Type B pancreatic cell (in vitro differentiated cells): ENCODE measurements at places on chromosomes 2 and 18. TPM values are rescaled to one million over a fixed set of nuclear protein-coding genes. Genes with fewer than 3 reads are reported as not detected.

Gene IL37
- total RNA-seq = not detected in 2 replicates

Gene DCTN1
- total RNA-seq = 120 and 165 TPM in 2 replicates

Gene RNU2-63P
- total RNA-seq = 4.9 and 18.8 TPM in 2 replicates

Gene C2orf15
- total RNA-seq = 5.6 and 8.2 TPM in 2 replicates

- H3K27ac ChIP-seq = no peak overlapping the region
- H3K36me3 ChIP-seq = no peaks in the 10 kb centered on the region
- no peaks in the 10 kb centered on the region for H3K4me1 ChIP-seq
- H3K27me3 ChIP-seq = peaks cover 2% of the 10 kb centered on the region
- no peak overlapping the region for H3K4me3 ChIP-seq
- DNase-seq = no peak
Measured at GRCh38 chr2:223008162-223008561, 43.8 kb upstream of the KCNE4 start.

DNA sequence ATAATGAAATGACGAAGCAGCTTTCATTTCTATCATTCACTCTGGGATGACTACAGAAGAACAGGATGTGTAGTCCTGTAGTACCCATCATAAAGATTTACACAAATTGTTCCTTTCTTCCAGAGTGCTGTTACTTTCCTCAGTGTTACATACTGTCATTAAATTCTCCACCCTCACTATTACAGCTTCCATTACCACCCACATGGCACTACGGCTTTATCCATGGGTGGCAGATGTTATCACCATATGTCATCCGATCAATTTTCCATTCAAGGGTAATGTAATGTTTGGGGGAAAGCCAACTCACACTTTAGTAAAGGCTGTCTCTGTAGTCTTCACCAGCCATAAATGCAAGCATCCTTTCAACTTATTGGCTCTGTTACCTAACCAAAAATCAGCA is 7.1 kb upstream of the CSRNP3 start:
- peaks cover 5% of the 10 kb centered on the region for H3K4me1 ChIP-seq
- DNase-seq = no peak
- no peaks in the 10 kb centered on the region for H3K27me3 ChIP-seq

- no peaks in the 10 kb centered on the region for H3K36me3 ChIP-seq
- no peaks in the 10 kb centered on the region for H3K27me3 ChIP-seq
- H3K4me1 ChIP-seq = peaks cover 8% of the 10 kb centered on the region
- DNase-seq = no peak
- H3K27ac ChIP-seq = no peak overlapping the region
Measured at GRCh38 chr18:61551586-61551985, 218.4 kb downstream of the CDH20 start.

DNA sequence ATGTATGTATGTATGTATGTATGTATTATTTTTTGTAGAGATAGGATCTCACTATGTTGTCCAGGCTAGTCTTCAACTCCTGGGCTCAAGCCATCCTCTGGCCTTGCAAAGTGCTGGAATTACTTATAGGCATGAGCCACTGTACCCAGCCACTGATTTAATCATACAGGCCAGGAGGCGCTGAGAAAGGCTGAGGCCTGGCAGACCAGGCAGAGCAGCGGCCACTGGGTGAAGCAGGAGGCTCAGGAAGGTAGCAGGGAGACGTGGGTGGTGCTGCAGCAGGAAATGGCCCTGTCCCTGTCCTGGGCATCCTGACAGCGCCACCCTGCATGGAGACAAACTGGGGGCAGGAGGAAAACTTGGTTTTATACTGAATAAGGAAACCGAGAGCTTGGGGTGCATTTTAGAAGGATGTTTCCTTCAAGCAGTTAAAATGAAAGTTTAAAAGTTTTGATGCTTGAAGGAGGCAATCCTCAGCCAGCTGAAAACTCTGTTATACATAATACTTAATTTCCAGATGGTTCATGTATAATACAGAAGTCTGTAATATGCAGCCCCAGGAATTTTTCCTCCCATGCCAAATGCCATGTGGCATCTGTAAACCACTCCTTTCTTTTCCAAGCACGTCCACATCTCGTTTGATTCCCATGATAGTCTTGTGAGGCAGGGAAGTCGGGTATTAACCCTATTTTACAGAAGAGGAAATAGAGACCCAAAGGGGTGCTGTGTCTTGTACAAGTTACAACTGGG is 182.4 kb downstream of the CELF4 start:
- H3K27me3 ChIP-seq = peaks cover 22% of the 10 kb centered on the region
- no peak for DNase-seq
- H3K36me3 ChIP-seq = no peaks in the 10 kb centered on the region
- no peak overlapping the region for H3K4me3 ChIP-seq
- H3K27ac ChIP-seq = no peak overlapping the region

DNA sequence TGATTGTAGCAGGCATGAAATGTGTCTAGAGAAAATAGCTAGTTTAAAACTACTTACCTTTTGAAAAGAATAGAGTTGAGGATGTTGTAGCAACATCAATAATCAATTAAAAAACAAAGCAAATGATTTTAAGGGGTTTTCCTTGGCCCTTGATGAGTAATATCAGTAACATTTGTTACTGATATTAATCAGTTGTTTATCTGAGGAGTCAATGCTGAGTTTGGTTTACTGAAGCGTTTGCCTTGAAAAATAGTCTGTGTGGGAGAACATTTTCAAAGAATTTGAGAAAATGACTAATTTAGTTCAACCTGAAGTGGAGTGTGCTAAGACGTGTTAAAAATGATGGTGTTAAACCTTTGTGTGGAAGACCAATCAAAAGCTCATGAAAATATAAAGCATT is 9.3 kb downstream of the PTH2R start:
- no peaks in the 10 kb centered on the region for H3K4me1 ChIP-seq
- no peak overlapping the region for H3K4me3 ChIP-seq
- H3K27ac ChIP-seq = no peak overlapping the region
- H3K27me3 ChIP-seq = no peaks in the 10 kb centered on the region

Gene STAT4
- 2.1 TPM in 2 replicates for total RNA-seq

DNA sequence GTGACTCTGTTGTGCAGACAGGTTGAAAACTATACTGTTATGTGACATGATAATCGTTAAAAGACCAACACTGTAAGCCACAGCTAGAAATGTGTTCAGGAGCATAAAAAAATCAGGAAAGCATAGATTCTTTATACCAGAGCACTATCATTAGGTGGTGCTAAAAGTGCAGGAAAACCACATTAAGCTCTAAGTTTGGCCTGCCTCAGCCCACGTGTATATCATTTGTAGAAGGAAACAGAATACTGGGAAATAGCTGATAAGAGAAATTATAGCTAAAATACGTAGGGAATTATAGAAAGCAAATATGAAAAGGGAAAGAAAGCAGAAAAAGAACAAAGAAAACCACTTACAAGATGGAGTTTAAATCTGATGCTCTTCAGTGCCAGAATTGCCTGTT is 26.5 kb upstream of the C2orf74 start:
- no peak overlapping the region for H3K4me3 ChIP-seq
- no peaks in the 10 kb centered on the region for H3K27me3 ChIP-seq
- no peaks in the 10 kb centered on the region for H3K4me1 ChIP-seq
- no peak for DNase-seq

Gene RBBP8
- total RNA-seq = 23.7 and 26.7 TPM in 2 replicates

DNA sequence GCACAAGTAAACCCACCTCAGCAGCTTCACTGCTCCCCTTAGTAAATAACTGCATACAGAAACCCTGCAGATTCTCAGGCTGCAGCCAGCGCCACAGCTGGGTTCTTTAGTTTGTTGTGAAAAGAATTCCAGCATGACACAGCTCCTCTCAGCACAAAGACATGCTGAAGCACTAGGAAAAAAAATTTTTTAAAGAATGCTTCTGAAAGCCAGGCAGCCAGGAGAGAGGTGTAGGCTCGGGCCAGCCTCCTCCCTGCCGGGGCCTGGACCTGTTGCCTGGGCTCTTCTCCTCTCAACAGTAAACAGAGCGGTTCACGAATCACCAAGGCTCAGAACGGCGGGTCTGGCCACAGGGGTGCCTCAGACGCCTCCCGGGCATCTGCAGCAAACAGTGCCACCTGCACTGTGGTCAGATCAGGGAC is 95.7 kb upstream of the POU3F3 start:
- H3K4me3 ChIP-seq = no peak overlapping the region
- peaks cover 16% of the 10 kb centered on the region for H3K27me3 ChIP-seq
- DNase-seq = no peak
- H3K36me3 ChIP-seq = no peaks in the 10 kb centered on the region
- H3K4me1 ChIP-seq = no peaks in the 10 kb centered on the region
- H3K27ac ChIP-seq = no peak overlapping the region

- H3K36me3 ChIP-seq = peaks cover 3% of the 10 kb centered on the region
- no peak for DNase-seq
- no peak overlapping the region for H3K4me3 ChIP-seq
- peaks cover 7% of the 10 kb centered on the region for H3K4me1 ChIP-seq
- H3K27me3 ChIP-seq = peaks cover 80% of the 10 kb centered on the region
- no peak overlapping the region for H3K27ac ChIP-seq
Measured at GRCh38 chr18:46761059-46761769, 4.4 kb upstream of the ST8SIA5 start.

DNA sequence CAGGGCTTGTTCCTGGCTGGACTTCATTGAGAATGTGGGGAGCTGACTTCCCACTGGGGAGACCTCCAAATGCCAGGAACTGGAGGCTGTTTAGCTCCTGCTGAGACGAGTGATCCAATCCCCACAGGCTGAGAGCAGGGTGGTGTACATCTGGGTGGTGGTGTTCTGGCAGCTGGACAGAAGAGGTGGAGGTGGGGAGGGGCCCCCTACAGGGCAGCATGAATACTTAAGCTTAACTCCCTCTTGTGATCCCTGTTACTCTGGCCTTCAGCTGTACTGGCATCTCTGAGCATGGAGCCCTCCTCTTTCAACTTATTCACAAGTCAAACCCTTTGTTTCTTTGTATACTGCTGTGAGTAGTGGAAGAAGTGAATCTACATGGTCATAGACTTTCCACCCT is 167.8 kb upstream of the LYPD1 start:
- no peaks in the 10 kb centered on the region for H3K27me3 ChIP-seq
- DNase-seq = no peak
- no peaks in the 10 kb centered on the region for H3K36me3 ChIP-seq
- no peak overlapping the region for H3K27ac ChIP-seq
- no peak overlapping the region for H3K4me3 ChIP-seq

Gene GALNT14
- total RNA-seq = 5.7 and 7.4 TPM in 2 replicates

Gene TUBB8B
- total RNA-seq = 0.36 TPM in 1 of 2 replicates, not detected in the other

GRCh38 chr2:32172870-32173269 is 7.2 kb downstream of the SLC30A6 start:
- peaks cover 8% of the 10 kb centered on the region for H3K36me3 ChIP-seq
- peaks cover 4% of the 10 kb centered on the region for H3K4me1 ChIP-seq
- H3K4me3 ChIP-seq = no peak overlapping the region
- H3K27ac ChIP-seq = no peak overlapping the region
